ENCODE measurements at places on chromosomes 13 and 19.

DNA sequence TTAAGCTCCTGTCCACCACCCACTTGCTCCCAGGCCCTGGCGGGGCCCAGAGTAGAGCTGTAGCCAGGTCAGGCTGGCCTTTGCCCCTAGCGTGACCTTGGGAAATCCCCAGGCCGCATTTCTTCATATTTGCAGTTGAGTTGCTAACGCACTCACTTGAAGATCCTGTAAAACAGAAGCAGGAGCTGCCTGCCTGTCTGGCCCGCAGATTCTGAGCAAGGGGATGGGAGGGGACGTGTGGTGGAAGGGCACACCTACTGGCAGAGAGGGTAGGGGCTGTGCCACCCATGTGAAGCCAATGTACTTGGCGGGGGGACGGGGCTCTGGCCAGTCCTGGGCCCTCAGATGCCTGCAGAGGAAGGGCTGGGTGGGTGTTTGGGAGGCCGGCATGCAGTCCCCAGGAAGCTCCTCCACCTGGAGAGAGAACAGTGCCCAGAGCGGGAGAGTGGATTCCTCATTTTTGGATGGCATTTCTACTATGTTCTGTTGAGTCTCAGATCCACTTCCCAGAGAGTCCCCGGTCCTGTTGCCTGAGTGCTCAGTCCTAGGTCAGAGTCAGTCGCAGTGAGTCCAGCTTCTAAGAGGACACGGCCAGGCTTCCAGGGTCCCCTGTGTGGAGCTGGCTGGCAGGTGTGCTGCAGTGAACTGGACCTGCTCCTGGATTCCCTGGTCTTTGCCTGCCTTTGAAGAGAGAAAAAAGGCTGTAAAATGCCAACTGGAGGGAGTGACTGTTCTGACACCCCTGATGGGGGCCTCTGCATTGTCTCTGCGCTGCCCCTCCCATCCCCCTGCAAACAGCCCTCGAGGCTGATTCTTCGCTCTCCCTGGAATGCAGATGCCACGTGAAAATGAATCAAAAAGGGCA, 62.9 kb downstream of the GGACT start:
- no peak for DNase-seq

GRCh38 chr19:50300051-50300450, 29.1 kb downstream of the KCNC3 start:
- DNase-seq = no peak

DNA sequence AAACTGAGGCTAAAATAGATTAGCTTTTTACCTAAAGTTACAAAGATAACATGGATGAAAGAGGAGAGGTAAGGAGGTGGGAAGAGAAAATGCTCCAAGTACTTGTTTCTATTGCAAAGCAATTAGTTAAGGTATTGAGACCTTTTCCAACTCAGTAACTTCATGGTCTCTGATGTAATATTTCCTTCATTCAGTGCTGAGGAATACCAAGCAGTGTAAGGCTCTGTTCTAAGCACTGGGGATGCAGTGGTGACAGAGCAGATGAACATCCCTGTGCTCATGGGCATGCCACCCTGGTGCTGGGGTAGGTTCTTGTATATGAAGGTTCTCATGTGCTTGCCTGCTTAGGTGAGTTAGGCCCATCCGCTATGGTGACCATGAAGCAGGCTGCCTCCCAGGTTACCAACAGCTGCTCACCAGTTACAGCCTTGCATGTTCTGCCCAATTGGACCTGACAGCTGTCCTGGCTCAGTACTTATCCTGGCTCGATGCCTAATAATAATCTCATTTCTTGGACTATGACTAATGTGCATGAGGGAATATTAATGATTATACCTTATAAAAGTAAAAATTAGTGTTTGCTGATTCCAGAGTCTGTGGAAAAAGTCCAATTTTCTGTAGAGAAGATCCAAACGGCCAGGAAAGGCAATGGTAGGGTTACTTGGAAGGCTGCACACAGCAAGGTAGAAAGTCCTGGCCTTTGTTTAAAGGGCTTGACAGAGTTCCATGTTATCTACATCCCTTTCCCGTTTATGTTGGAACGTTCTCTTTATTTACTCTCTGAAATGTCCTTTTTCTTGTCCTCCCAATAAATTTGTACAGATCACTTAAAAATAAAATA, 48.3 kb downstream of the LATS2 start:
- no peak for DNase-seq

GRCh38 chr13:112619730-112620631, 32.0 kb upstream of the TUBGCP3 start:
- DNase-seq = peak; percentile 99

DNA sequence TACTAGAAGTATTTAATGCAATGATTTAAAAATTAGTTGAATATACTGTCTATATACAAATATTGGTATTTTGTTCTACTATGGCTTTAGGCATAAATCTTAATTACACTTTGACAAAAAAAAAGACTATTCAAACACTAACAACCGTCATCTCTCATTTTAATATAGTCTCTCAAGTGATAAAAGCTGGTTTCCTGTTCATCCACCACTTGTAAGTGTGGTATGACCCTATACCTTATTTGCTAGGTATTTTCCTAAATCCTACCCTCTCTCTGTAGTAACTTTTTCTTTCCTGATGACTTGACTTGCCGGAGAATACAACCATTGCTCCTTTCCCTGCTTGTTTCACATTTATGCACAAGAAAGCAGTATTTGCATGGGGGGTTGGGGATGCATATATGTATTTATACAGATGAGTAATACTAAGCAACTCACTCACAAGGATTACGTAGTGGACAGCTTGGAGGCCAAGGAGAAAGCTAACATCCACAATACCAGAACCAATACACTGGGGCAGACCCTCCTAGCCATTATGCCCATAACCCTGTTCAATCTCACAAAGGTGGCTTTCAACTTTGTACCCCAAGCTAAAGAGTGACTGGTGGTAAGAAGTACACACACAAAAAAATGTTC, 12.7 kb upstream of the EFNB2 start:
- no peak for DNase-seq

DNA sequence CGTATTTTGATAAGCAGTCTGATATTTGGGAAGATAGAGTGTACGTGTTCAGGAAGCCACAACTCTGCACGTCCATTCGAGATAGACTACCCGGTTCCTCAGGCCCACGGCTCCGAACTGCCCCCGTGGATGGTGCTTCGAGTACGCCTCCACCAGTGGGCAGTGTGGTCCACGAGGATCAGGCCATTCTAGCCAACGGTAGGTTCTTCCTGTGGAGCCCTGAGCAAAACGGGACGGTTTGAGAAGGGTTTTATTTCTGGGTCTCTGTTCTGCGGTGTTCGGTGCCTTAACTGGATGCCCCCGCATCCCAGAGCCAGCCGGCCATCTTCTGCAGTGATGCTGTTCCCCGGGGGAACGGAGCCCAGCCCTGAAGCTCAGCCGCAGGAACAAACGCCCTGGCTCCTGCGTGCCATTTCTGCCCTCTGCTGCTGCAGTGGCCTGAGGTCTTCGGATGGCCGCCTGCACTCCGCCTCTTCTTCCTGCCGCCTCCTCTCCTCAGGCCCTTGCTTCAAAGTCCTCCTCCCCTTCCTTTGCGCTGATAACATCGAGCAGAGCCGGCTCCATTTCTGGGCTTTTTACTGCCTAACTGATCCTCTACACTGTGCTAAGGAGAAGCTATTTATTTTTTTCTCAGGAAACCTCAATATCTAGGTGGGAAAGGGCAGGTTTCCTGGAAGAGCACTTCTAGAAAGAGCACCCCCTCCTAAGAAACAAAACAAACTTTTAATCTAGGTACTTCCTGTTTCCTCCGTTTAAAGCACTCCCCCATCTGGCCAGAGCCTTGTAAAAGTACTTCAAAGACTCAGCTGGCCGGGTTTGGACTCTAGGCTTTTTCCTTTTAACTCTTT, 36.2 kb upstream of the SLC46A3 start:
- no peak for DNase-seq

- no peak for DNase-seq
Observed at GRCh38 chr13:110366733-110367132, 59.6 kb downstream of the COL4A2 start.

GRCh38 chr13:41785402-41786172, 175.3 kb downstream of the VWA8 start:
- DNase-seq = no peak

DNA sequence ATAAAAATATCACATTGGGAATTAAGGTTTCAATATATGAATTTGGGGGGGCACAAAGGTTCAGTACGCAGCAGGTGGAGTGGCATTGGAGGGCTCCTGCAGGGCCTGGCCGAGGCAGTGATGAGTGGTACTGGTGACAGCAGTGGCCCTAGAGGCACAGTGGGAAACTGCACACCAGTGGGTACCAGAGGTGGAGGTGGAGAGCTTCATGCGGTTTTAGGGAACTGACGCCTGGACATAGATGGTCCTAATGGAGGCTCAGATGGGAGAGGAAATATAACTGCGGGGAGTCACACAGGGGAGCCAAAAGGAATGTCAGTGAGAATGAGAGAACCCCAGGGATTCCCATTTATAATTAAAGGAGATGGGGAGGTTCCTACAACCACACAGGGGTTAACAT, 156.2 kb downstream of the COG6 start:
- no peak for DNase-seq

DNA sequence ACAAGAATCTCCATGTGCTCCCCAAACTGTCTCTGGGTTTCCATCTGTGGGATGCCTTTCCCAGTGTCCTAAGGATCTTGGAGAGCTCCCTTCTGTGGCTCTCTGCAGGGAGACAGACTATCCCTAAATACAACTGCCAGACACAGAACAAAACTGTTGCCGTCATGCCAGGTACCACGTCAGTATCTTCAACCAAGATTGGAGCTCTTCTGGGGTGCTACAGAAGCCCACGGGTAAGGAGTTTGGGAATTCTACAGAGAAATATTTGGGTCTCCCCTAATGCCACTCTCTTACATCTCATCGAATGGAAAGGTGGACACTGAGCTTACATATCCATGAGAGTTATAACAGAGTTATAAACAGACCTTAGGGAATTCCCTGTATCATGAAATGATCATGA, 4.9 kb upstream of the MBD3L3 start:
- DNase-seq = no peak

- no peak for DNase-seq
Observed at GRCh38 chr19:10797078-10797477, 38.9 kb downstream of the TMED1 start.

- DNase-seq = no peak
Observed at GRCh38 chr19:7953060-7953459, 9.6 kb upstream of the TIMM44 start.

GRCh38 chr19:13398780-13399726, 107.2 kb downstream of the CACNA1A start:
- peak; percentile 35 for DNase-seq

DNA sequence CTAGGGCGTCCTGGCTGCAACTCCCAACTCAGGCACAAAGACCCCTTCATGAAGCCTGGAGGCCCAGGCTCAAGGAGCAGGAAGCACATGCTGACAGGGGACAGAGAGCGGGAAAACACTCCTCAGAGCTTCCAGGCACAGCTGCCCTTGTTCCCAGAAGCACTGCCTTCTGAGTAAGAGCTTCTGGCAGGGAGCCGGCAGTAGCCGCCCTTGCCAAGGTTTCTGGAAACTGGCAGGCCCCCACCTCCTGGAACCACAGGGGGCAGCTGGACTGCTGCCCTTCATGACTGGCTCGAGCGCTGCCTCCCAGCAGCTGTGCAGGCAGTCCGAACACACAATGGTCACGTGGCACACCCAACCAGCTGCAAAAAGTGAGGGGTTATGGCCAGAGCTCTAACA, 33.6 kb upstream of the EPHX3 start:
- peak; percentile 96 for DNase-seq

DNA sequence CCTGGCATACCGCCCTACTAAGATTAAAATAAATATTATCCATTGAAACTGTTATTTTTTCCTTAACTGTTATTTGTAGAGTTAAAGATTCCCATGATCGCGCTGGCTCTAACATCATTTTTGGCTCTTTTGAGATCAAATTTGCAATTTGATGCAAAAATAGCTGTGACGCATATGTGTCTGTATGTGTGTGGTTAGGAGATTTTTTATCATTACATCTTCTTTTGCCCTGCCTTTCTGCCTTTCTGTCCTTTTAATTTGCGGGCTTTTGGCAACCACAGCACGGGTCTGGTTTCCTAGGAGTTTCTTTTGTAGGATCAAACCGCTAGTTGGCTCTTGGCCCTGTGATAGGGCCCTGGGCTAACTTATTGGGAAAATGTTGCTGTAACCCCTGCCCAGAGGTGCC, 37.3 kb upstream of the ALOX5AP start:
- no peak for DNase-seq

- DNase-seq = no peak
Observed at GRCh38 chr13:36038785-36039555, 92.2 kb downstream of the DCLK1 start.

- DNase-seq = no peak
Observed at GRCh38 chr13:98476106-98476505, 100.8 kb downstream of the STK24 start.

DNA sequence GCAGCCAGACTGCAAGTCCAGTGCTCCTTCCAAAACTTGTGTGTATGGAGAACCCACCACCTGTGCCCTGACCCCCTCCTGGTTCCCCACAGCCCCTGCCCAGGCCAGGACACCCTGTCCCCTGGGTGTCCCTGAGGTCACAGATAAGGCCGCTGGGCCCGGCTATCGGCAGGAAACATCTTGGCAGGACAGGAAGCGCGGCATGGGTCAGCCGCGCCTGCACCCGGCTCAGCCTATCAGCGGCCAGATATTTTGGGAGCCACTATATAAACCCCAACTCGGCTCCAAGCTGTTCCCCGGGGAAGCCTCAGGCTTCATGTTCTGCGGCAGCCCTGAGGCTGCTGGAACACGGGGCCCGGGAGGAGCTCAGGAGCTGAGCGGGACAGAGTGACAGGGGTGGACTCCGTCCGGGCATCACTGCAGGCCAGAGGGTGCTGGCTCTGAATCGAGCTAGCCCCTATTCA, 60.8 kb downstream of the AP1M1 start:
- no peak for DNase-seq

- no peak for DNase-seq
Observed at GRCh38 chr13:46751811-46752635, 44.9 kb downstream of the ESD start.

GRCh38 chr19:16851031-16851712, 22.0 kb downstream of the SIN3B start:
- DNase-seq = no peak

DNA sequence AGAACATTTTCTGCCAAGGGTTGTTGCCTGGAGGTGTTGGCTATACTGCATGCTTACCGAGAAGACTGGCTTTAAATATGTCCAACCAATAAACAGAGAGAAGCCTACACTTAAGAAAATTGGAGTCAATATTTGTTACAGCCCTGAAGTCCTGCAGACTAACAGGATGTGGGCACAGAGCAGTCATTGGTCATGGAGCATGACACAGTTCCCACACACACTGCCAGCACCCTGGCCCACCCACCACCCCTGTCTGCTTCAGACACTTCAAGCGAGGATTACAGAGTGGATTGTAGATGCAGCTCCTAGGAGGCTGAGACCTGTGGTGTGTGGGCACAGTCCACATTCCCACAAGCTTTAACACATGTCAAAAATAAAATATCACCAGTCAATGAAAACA, 21.0 kb upstream of the SERP2 start:
- DNase-seq = no peak

GRCh38 chr13:23851106-23851505, 38.1 kb downstream of the MIPEP start:
- DNase-seq = no peak

All from NCI-H1092 treated with DMSO at 0.1 percent for 48 hours (cell line).